CD4-positive, alpha-beta memory T cell (primary cell): ENCODE measurements at places on chromosomes 12 and 14. TPM values are rescaled to one million over a fixed set of nuclear protein-coding genes. Genes with fewer than 3 reads are reported as not detected.

The DPPA3 gene
- not detected for total RNA-seq

The NRL gene
- 4.5 TPM for total RNA-seq

The ENDOU gene
- not detected for total RNA-seq

The GPR137C gene
- total RNA-seq: not detected

The CLEC4D gene
- not detected for total RNA-seq

The KCNK13 gene
- 0.17 TPM for total RNA-seq

The AVPR1A gene
- total RNA-seq: not detected

The TMEM229B gene
- 35.8 TPM for total RNA-seq

The ADAMTS20 gene
- total RNA-seq: not detected

The ADAM20 gene
- 1.7 TPM for total RNA-seq

The ADGRD1 gene
- total RNA-seq: not detected

The BMP4 gene
- 2.8 TPM for total RNA-seq

The RTRAF gene
- 114 TPM for total RNA-seq

GRCh38 chr14:82482345-82482744 is 948.7 kb upstream of the SEL1L start:
- DNase-seq: no peak

DNA sequence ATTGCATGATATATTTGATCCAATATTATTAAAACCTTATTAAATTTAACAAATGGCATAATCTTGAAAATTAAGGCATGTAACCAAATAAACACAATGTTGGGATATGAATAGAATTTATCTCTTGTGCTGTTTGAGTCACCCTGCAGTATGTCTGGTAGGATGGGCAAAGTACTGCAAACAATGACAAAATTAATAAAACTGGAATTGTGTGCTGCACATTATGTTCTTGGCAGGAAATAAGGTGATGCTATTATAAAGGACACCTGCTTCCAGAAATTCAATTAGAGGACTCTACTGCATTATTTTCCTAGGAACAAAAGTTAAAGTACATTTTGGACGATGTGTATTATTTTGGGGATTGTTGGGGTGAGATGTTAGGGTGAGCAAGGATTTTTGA is 132.7 kb downstream of the PPFIA2 start:
- no peak for DNase-seq

GRCh38 chr14:24196071-24197055 is 1.1 kb upstream of the TM9SF1 start:
- DNase-seq: no peak

GRCh38 chr12:103012884-103013283 is 55.4 kb downstream of the ASCL1 start:
- DNase-seq: no peak

DNA sequence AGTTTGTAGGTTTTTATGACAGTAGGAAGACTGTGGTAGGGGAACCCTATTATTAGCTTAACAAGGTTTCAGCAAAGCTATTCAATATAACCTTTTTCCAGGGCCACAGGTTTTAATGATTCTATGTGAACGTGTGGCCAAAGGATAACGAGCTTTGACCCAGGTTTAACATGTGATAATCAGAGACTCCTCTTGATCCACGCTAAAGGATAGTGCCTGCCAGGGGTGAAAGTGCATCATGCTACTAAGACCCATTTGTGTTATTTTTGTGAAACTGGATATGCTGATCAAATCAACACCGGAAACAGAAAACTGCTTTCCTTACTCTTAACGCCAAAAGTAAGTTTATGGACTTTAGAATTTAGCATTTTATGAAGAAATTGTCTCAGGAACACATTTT is 909 bp upstream of the TAOK3 start:
- DNase-seq: no peak

DNA sequence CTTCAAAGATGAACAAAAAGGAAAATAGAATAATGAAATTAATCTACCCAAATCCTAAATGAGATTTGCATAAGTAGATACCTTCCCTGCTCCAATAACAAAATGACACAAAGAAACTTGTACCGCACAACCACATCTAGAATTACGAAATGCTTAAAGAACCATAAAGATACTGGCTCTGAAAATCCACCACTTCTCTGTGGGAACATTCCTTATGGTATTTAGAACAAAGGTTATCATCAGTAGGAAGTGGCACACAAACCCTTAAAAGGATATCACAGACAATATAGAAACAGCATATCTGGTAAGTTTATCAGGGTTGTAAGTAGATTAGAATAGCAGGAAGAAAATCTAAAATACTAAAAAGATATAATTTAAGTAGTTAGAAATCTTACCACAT is 11.6 kb downstream of the IAPP start:
- no peak for DNase-seq

DNA sequence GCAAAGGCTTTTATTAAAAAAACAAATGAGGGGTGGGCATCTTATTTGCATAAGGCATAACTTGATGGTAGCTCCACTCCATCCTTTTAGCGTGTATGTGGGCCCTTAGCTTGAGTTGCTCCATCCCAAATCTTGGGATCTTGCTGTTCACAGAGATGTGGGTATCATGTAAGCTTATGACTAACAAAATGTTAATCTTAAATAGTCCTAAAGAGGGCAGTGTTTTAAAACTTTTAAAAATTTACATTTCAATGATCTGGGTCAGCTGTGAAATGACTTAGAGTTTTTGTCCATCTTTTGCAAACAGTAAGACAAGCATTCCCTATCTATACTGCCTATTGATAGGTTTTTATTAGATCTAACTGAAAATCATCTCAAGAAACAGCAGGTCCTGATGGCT is 86.0 kb downstream of the SLCO1A2 start:
- DNase-seq: no peak

DNA sequence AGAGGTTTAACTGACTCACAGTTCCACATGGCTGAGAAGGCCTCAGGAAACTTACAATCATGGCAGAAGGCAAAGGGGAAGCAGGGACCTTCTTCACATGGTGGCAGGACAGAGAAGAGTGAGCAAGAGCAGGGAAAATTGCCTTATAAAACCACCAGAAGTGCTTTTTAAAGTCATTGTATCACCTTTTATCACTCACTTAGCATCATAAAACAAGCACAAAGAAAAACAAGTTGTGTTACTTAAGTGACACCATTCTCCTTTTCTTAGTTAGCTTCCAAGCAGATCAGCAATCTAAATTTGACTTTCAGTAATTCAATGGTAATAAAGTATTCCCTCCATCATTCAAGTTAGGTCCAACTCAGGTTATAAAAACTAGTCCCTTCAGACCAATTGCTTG is 28.5 kb downstream of the OSBPL8 start:
- no peak for DNase-seq

GRCh38 chr14:42671636-42672035 is 1065.0 kb downstream of the LRFN5 start:
- no peak for DNase-seq

GRCh38 chr12:24081092-24081529 is 131.6 kb upstream of the SOX5 start:
- no peak for DNase-seq

DNA sequence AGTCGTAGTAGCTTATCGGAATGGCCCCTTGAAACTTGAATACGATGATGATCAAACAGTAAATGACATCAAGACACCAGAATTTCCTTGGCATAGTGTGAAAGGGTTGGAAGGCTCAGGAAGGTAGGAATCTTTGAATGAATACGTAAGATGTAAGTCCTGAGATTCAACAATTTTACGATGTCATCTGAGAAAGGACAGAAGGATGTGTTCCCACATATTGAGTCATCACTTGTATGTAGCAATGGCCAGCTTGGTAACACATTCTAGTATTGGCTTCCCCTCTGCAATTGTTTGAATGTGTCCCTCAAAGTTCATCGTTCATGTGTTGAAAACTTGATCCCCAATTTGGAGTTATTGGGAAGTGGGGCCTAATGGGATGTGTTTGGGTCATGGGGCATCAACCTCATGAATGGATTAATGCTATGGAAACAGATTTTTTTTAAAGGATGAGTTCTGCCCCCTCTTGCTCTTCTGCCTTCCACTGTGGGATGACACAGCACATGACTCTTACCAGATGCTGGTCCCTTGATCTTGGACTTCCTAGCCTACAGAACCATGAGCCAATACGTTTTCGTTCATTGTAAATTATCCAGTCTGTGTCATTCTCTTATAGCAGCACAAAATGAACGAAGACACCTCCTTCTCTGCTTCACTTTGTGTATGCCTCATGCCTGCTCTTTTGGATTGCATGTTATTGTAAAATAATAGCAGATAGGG is 284.6 kb downstream of the BCAT1 start:
- DNase-seq: no peak

- no peak for DNase-seq
Measured at GRCh38 chr12:114562654-114563053, 121.3 kb downstream of the TBX3 start.

DNA sequence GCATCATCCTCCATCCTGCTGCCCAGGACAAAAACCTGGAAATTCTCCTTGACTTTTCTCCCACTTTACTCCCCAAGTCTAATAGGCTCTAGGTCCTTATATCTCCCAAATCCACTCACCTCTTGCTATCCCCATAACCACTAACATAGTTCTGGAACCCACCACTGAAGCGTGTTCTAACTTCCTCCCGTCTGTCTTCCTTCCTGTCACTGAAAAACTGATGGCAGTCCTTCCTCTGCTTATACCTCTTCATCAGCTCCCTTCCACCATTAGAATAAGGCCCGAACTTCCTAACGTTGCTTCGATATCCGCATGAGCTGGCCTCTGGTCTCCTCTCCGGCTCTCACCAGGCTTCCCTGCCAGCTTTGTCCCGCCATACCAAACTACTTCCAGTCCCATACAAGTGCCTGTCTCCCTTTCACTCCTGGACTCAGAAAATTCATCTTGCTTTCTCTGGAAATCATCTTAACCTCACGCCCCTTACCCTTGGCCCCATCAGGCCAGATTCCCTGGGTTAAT is 63.0 kb upstream of the BCL2L14 start:
- no peak for DNase-seq

GRCh38 chr14:50795909-50796308 is 35.1 kb downstream of the NIN start:
- DNase-seq: no peak

DNA sequence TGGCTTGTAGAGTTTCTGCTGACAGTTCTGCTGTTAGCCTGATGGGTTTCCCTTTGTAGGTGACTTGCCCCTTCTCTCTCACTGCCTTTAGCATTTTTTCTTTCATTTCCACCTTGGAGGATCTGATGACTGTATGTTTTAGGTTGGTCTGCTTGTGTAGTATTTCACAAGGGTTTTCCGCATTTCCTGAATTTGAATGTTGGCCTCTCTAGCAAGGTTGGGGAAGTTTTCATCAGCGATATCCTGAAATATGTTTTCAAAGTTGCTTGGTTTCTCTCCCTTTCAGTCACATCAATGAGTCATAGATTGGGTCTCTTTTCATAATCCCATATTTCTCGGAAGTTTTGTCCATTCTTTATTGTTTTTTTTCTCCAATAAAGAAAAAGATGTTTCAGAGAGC is 11.4 kb downstream of the NOPCHAP1 start:
- DNase-seq: no peak

DNA sequence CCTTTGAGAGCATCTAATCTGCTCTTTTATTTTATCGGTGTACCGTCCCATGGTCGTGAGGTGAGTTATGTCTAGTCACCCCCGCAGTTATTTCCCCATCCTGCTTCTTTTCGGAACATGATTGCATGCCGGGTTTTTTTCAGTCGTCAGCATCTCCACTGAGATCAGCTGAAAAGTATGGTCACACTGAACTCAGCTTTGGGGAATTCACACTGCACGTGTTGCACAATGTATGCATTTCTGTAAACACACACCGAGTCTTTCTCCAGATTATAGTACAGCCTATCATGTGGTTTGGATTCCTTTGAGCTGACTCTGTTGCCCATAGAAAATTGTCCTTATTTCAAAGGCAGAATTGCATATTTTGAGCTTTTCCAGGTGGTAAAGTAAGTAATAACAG is 24.6 kb downstream of the PLXNC1 start:
- DNase-seq: no peak

- DNase-seq: no peak
Measured at GRCh38 chr14:72567226-72567625, 326.7 kb downstream of the DPF3 start.

DNA sequence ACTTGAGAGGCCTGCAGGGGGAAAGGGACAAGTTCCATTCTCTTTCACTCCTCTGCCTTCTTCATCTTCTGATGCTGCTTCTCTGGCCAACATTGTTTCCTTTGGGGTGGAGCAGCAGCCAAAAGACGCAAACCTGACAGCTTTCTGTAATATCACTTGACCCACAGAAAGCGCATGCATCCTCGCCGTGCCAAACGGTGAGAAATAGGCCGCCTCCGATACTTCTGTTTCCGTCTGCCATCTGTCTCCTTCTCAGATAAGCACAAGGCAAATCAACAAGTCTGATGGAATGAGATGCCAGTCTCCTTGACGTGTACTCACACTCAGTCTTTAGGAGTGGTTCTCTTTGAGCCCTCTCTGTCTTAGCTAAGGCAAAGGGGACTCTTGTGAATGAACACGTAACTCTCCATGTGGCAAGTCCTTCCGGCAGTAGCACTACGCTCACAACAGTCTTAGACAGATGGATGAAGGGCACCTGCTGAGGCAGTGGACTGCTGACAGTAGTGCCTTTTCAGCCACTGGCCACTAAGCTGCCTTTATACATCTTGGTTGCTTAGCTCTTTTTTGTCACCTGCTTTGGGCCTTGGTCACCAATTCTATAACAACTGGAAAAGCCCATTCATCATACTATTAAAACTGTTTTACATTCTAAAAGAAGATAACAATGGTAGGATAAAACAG is 214.1 kb downstream of the FBXL14 start:
- DNase-seq: no peak

DNA sequence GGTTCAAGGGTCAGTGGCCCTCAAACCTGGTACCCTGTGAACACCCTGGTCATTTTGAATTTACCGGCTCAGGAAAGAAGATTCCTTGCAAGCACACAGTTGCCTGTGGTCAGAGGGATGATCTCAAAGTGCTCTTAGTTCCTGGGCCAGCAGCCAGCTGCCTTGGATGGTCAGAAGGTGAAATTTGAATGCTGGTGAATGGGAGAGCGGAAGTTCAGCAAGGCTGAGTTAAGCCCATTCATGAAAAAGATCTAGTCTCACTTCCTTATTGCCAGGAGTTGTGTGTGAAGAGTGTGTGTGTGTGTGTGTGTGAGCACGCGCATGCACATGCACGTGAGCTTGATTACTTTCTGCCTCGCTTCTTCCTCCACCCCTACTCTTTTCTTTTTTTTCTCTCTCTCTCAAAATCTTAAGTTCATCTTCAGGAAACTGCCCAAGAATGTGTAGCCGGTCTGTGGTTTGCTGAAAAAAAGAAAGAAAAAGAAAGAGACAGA is 155.5 kb upstream of the CCND2 start:
- DNase-seq: no peak

- DNase-seq: no peak
Measured at GRCh38 chr12:108090107-108090899, 38.8 kb upstream of the WSCD2 start.

GRCh38 chr12:15896867-15897266 is 14.3 kb upstream of the DERA start:
- DNase-seq: no peak

- DNase-seq: no peak
Measured at GRCh38 chr14:75989134-75989533, 3.6 kb downstream of the IFT43 start.

DNA sequence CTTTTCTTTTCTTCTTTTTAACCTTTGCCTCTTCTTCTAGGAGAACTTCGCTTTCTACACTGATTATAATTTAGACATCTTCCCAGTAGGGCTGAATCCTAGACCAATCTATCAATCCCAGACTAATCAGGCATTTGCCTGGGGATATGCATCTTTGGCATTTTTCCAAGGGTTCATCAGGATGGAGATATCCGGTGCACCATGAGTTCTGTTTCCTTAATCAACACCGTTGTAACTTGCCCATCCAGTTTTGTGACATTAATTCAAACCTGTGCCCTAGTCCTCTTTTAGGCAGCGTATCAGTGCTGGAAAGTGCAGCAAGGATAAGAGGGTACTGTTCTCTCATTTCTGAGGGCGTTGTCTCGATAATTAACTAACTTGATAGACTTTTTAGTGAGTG is 617 bp upstream of the MGP start:
- DNase-seq: no peak
